Naive thymus-derived CD8-positive, alpha-beta T cell (primary cell): ENCODE measurements at places on chromosomes 2 and 18.

DNA sequence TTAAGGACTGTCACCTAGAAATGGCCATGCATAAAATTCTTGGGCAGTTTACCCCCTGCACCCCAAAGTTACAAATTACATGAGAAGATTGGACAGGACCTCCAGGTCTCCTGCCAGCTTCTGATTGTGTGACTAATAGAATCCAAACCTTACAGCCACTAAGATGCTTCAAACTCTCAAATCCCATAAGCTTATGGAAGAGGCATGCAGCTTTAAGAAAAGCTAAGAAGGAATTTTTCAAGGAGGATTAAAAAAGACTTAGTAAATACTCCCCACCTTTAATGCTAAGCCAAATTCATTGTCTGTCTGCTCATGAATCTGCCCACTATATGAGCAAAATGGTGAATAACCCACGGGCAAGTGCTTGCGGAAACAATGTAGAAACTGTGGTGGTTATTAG lies 86.3 kb downstream of the MAIP1 start:
- H3K36me3 ChIP-seq, result peaks cover 27% of the 10 kb centered on the region
- H3K4me3 ChIP-seq, result no peak overlapping the region
- no peaks in the 10 kb centered on the region for H3K4me1 ChIP-seq
- DNase-seq, result no peak

DNA sequence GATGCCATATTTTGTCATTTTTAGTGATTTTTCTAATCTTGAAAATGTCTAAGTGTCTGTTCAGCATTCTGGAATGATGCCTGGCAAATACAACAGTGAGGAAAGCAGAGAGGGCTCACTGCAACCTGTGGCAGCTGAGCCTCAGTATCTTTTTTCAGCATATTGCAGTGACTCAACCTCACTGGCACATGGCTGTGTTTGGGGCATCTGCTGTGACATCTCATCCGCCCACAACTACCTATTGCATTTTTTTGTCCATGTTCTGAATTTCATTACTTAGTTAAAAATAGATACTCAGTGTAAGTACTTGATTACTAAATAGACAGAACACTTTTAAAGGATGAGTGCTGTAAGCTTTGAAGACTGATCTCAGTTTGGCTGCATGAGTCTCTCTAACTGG lies 10.7 kb downstream of the BABAM2 start:
- H3K4me1 ChIP-seq, result peaks cover 39% of the 10 kb centered on the region
- no peak for DNase-seq
- no peaks in the 10 kb centered on the region for H3K27me3 ChIP-seq
- H3K36me3 ChIP-seq, result no peaks in the 10 kb centered on the region
- no peak overlapping the region for H3K27ac ChIP-seq
- H3K4me3 ChIP-seq, result no peak overlapping the region

DNA sequence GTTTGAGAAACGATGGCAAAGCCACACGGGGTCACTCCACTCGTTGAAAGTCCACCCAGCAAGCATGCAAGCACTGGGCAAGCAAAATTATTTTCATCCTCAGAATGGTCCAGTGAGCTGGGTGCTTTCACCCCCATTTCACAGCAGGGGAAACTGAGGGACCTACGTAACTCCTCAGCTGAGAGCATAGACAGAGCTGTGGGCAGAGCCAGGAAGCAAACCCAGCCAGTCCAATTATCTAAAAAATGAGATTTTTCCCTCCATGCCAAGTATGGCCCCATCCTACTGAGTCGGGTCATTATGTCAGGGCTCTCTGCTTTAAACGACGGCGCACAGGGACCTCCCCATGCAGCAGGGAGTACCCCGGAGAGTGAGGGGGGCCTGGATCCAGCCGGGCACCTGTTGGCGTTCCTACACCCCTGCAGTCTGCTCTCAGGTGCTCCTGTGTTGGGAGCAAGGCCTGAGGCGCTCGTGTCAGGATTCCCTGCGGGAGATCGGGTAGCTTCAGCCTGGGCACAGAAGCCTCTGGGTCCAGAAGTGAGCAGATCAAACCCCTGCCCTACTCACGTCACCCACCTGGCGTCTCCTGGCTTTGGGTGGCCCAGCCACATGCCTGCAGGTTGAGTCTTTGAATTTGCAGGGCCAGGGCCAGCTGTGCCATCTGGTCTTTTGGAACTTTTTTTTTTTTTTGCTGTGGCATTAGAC lies 17.3 kb downstream of the TWIST2 start:
- no peak overlapping the region for H3K4me3 ChIP-seq
- H3K27ac ChIP-seq, result no peak overlapping the region
- H3K4me1 ChIP-seq, result no peaks in the 10 kb centered on the region
- H3K27me3 ChIP-seq, result peaks cover 13% of the 10 kb centered on the region
- H3K36me3 ChIP-seq, result no peaks in the 10 kb centered on the region

- DNase-seq, result no peak
- no peaks in the 10 kb centered on the region for H3K36me3 ChIP-seq
- peaks cover 25% of the 10 kb centered on the region for H3K27me3 ChIP-seq
- H3K4me3 ChIP-seq, result no peak overlapping the region
Measured at GRCh38 chr2:127681288-127681804, 6.0 kb upstream of the LIMS2 start.

DNA sequence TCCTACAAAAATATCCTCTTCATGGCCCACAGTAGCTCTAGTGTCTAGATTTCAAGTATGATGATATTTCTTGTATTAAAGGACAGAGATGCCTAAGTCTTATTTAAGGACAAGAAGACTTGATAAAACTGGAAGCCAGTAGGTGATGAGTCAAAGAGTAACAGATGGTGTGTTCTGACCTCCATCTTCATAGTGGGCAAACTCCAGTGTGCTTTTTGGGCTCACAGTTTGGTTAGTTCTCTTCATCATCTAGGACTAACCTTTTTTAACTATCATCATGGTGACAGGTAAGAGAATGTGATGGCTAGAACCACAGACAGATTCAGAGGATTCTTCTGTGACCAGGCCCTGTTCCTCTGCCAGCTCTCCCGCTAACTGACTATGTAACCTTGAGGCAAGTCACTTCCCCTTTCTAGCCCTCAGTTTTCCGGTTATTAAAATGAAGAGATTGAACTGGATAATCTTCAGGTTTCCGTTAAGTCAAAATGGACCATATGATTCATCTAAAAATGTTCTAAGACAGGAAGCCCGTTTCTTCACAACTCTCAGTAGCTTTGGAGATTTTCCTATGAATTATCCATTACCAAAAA lies 140.3 kb upstream of the RASGRP3 start:
- DNase-seq, result no peak
- no peak overlapping the region for H3K27ac ChIP-seq
- H3K4me1 ChIP-seq, result no peaks in the 10 kb centered on the region
- H3K27me3 ChIP-seq, result peaks cover 15% of the 10 kb centered on the region

- H3K27ac ChIP-seq, result no peak overlapping the region
- H3K36me3 ChIP-seq, result peaks cover 92% of the 10 kb centered on the region
- H3K4me3 ChIP-seq, result no peak overlapping the region
- H3K27me3 ChIP-seq, result no peaks in the 10 kb centered on the region
- DNase-seq, result no peak
- H3K4me1 ChIP-seq, result peaks cover 2% of the 10 kb centered on the region
Measured at GRCh38 chr2:222594679-222595078, 61.2 kb downstream of the FARSB start.

- H3K27me3 ChIP-seq, result peaks cover 11% of the 10 kb centered on the region
- no peak overlapping the region for H3K27ac ChIP-seq
- DNase-seq, result no peak
- H3K4me3 ChIP-seq, result no peak overlapping the region
- H3K4me1 ChIP-seq, result no peaks in the 10 kb centered on the region
Measured at GRCh38 chr2:188449561-188449960, 157.9 kb downstream of the GULP1 start.

- no peak overlapping the region for H3K27ac ChIP-seq
- H3K27me3 ChIP-seq, result no peaks in the 10 kb centered on the region
- no peaks in the 10 kb centered on the region for H3K36me3 ChIP-seq
Measured at GRCh38 chr2:109266496-109266895, 137.5 kb downstream of the SH3RF3 start.

- H3K4me3 ChIP-seq, result no peak overlapping the region
- no peak overlapping the region for H3K27ac ChIP-seq
- no peaks in the 10 kb centered on the region for H3K4me1 ChIP-seq
- peaks cover 43% of the 10 kb centered on the region for H3K27me3 ChIP-seq
Measured at GRCh38 chr18:47265197-47265596, 13.7 kb upstream of the SKOR2 start.

DNA sequence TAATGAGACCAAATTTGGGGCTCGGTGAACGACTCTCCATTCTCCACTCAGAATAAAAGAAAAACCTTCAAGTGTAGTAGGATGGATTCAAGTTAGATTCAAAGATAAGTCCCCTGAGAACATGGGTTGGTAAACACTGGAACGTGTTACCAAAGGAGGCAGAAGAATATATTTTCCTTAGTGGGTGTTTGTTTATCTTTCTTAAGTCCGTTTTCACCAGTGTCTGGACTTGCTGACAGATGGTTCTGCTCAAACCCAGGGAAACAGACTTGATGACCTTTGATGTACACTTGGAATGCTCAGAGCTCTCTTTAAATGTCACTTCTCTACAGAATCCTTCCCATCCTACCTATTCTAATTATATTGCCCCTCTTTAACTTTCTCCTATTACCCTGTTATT lies 310.3 kb upstream of the ZNF521 start:
- H3K36me3 ChIP-seq, result no peaks in the 10 kb centered on the region
- no peaks in the 10 kb centered on the region for H3K4me1 ChIP-seq
- H3K27me3 ChIP-seq, result peaks cover 2% of the 10 kb centered on the region
- no peak overlapping the region for H3K27ac ChIP-seq
- no peak overlapping the region for H3K4me3 ChIP-seq
- no peak for DNase-seq

DNA sequence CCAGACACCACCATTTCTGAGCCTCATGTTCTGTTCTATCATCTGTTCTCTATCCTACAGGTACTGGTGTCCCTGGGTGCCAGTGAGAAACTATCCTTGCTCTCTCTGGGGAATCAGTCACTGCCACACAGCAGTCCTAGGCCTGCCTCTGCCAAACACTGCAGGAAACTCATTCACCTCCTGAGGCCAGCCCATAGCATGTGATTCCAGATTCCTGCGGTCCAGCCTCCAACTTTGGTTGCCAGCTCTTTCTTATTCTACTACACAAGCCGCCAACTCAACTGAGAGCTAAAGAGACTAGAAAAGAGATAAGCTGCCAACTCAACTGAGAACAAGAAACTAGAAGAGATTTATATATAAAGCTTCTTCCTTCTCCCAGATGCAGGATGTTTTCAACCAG lies 8.8 kb upstream of the TTLL4 start:
- DNase-seq, result no peak
- H3K36me3 ChIP-seq, result no peaks in the 10 kb centered on the region
- peaks cover 3% of the 10 kb centered on the region for H3K27me3 ChIP-seq
- H3K27ac ChIP-seq, result no peak overlapping the region
- no peak overlapping the region for H3K4me3 ChIP-seq
- H3K4me1 ChIP-seq, result no peaks in the 10 kb centered on the region
